ENCODE measurements at places on chromosomes 16 and 17. TPM values are rescaled to one million over a fixed set of nuclear protein-coding genes. Genes with fewer than 3 reads are reported as not detected.
A peak's percentile ranks its signal among the peaks of the same experiment; 100 is the strongest.

The DHRS7C gene
- not detected for total RNA-seq

The SOX8 gene
- total RNA-seq: under 0.01 TPM

The SPECC1 gene
- 30.9 TPM for total RNA-seq

The KRTAP16-1 gene
- not detected for total RNA-seq

- no peaks in the 10 kb centered on the region for H3K36me3 ChIP-seq
- H3K27me3 ChIP-seq: no peaks in the 10 kb centered on the region
- no peak overlapping the region for H3K4me3 ChIP-seq
- H3K4me1 ChIP-seq: no peaks in the 10 kb centered on the region
These were observed 58.3 kb downstream of the NTN1 start for GRCh38 chr17:9079461-9080103.

DNA sequence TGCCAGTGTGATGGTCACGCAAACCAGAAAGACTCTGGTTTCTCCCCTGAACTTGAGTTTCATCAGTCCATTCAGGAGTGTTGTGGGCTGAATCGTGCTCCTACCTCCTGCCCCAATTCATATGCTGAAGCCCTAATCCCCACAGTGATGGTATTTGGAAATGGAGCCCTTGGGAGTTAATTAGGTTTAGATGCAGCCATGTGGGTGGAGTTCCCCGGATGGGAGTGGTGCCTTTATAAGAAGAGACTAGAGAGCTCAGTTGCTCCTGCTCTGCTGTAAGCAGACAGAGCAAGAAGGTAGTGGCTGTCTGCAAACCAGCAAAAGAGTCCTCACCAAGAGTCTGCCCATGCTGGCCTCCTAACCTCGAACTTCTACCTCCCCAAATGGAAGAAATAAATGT lies 160.3 kb upstream of the DYNLRB2 start:
- H3K36me3 ChIP-seq: no peaks in the 10 kb centered on the region
- DNase-seq: no peak
- H3K4me1 ChIP-seq: no peaks in the 10 kb centered on the region

DNA sequence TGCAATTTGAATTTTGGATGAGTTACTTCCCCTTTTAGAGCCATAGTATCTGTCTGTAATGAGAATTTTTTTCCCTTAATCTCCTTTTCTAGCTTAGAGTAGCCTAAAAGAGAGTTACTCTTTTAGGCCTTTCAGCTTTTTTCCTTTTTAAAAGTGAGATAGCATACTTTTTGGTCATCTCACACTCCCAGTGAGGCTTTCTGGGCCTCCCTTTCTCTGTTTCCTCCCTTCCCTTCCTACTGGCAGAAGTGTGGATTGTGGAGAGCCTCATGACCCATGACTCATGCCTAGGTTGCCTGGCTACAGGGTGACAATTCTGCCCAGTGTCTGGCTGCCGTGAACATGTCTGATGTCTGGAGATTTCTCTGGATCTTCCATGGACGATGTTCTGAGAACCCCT lies 15.2 kb downstream of the KRT23 start:
- H3K27me3 ChIP-seq: no peaks in the 10 kb centered on the region
- no peaks in the 10 kb centered on the region for H3K36me3 ChIP-seq
- H3K4me3 ChIP-seq: no peak overlapping the region
- H3K27ac ChIP-seq: peak overlapping the region; percentile 60
- peaks cover 7% of the 10 kb centered on the region for H3K4me1 ChIP-seq

GRCh38 chr16:70381604-70382342 lies 35.1 kb downstream of the DDX19A start:
- no peaks in the 10 kb centered on the region for H3K27me3 ChIP-seq
- no peaks in the 10 kb centered on the region for H3K36me3 ChIP-seq
- no peak for DNase-seq

- H3K27me3 ChIP-seq: no peaks in the 10 kb centered on the region
- no peaks in the 10 kb centered on the region for H3K36me3 ChIP-seq
- peak; percentile 65 for DNase-seq
- peaks cover 19% of the 10 kb centered on the region for H3K4me1 ChIP-seq
- H3K4me3 ChIP-seq: no peak overlapping the region
- H3K27ac ChIP-seq: peak overlapping the region; percentile 72
These were observed 30.1 kb upstream of the GAA start for GRCh38 chr17:80071116-80071841.

- H3K27ac ChIP-seq: no peak overlapping the region
- H3K4me3 ChIP-seq: no peak overlapping the region
- no peaks in the 10 kb centered on the region for H3K4me1 ChIP-seq
These were observed 29.8 kb downstream of the LAT start for GRCh38 chr16:29014561-29015069.

GRCh38 chr16:88743693-88744576 lies 37.6 kb downstream of the CTU2 start:
- no peak overlapping the region for H3K27ac ChIP-seq
- H3K36me3 ChIP-seq: peaks cover 37% of the 10 kb centered on the region
- no peak overlapping the region for H3K4me3 ChIP-seq
- H3K27me3 ChIP-seq: no peaks in the 10 kb centered on the region
- peak; percentile 71 for DNase-seq

GRCh38 chr17:6524520-6524919 lies 31.8 kb downstream of the PITPNM3 start:
- no peaks in the 10 kb centered on the region for H3K27me3 ChIP-seq
- H3K4me3 ChIP-seq: no peak overlapping the region
- peaks cover 3% of the 10 kb centered on the region for H3K4me1 ChIP-seq
- no peak overlapping the region for H3K27ac ChIP-seq
- peak; percentile 40 for DNase-seq

GRCh38 chr16:29139261-29139802 lies 154.5 kb downstream of the LAT start:
- H3K4me3 ChIP-seq: no peak overlapping the region
- H3K4me1 ChIP-seq: no peaks in the 10 kb centered on the region
- DNase-seq: no peak
- H3K27me3 ChIP-seq: no peaks in the 10 kb centered on the region
- H3K36me3 ChIP-seq: no peaks in the 10 kb centered on the region
- H3K27ac ChIP-seq: no peak overlapping the region

DNA sequence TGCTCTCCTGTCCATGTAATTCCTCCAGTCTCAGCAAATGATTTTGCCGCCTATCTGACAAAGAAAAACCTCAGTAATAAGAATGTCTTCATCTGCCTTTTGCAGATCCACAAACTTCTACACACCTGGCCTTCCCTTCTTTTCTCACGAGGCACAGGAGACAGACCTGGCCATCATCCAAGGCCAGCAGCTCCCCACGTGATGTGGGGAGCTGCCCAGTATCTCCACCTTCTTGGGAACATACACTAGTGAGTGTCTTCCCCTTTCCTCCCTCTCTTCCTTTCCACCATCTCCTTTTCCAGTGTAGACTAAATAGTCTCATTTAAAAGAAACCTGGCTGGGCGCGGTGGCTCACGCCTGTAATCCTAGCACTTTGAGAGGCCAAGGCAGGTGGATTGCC lies 274.4 kb downstream of the CEP112 start:
- no peaks in the 10 kb centered on the region for H3K36me3 ChIP-seq
- no peaks in the 10 kb centered on the region for H3K27me3 ChIP-seq
- DNase-seq: no peak
- no peak overlapping the region for H3K27ac ChIP-seq
- no peak overlapping the region for H3K4me3 ChIP-seq

GRCh38 chr17:11705111-11705510 lies 106.8 kb downstream of the DNAH9 start:
- H3K27ac ChIP-seq: no peak overlapping the region
- no peak for DNase-seq
- H3K36me3 ChIP-seq: no peaks in the 10 kb centered on the region
- no peaks in the 10 kb centered on the region for H3K27me3 ChIP-seq
- H3K4me3 ChIP-seq: no peak overlapping the region

DNA sequence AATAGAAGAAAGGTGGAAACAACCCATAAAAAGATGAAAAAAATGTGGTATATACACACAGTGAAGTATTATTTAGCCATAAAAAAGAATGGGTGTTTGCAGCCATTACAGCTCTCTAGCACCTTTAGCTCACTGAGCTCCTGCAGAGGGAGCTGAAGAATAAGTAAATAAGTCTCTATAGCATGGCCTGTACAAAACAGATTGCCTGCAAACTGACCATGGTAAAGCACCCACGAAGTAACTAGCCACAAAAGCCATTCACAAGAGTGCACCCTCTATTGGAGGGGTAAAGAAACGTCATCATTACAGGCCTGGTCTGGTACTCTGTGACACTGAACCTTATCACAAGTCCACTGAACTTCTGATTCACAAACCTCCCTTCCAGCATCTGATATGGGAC lies 76.3 kb downstream of the USP32 start:
- no peaks in the 10 kb centered on the region for H3K4me1 ChIP-seq
- DNase-seq: no peak
- H3K27me3 ChIP-seq: no peaks in the 10 kb centered on the region
- H3K27ac ChIP-seq: no peak overlapping the region
- H3K4me3 ChIP-seq: no peak overlapping the region

GRCh38 chr17:52027081-52027480 lies 131.4 kb downstream of the CA10 start:
- H3K4me3 ChIP-seq: no peak overlapping the region
- no peaks in the 10 kb centered on the region for H3K4me1 ChIP-seq
- no peaks in the 10 kb centered on the region for H3K27me3 ChIP-seq
- H3K36me3 ChIP-seq: no peaks in the 10 kb centered on the region

GRCh38 chr16:6636457-6636856 lies 696.2 kb upstream of the RBFOX1 start:
- no peak overlapping the region for H3K4me3 ChIP-seq
- H3K36me3 ChIP-seq: no peaks in the 10 kb centered on the region

DNA sequence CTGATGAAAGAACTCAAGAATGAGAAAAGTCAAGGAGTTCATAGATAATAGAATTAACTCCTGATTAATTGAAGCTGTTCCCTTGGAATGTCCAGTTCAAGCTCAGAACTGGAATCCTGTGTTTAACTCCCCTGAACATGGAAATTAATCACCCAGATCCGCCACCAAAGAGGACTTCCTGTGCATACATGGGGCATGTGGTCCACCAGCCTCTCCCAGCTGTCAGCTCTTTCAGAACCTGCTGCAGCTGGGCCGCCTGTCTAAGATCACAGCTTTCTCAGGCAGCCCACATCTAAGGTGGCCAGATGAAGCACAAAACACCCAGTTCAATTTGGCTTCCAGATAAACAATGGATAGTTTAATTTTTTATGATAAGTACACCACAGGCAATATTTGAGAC lies 203.7 kb upstream of the COX10 start:
- no peaks in the 10 kb centered on the region for H3K36me3 ChIP-seq
- DNase-seq: no peak
- H3K27ac ChIP-seq: no peak overlapping the region
- H3K4me3 ChIP-seq: no peak overlapping the region
- H3K4me1 ChIP-seq: no peaks in the 10 kb centered on the region
- no peaks in the 10 kb centered on the region for H3K27me3 ChIP-seq

DNA sequence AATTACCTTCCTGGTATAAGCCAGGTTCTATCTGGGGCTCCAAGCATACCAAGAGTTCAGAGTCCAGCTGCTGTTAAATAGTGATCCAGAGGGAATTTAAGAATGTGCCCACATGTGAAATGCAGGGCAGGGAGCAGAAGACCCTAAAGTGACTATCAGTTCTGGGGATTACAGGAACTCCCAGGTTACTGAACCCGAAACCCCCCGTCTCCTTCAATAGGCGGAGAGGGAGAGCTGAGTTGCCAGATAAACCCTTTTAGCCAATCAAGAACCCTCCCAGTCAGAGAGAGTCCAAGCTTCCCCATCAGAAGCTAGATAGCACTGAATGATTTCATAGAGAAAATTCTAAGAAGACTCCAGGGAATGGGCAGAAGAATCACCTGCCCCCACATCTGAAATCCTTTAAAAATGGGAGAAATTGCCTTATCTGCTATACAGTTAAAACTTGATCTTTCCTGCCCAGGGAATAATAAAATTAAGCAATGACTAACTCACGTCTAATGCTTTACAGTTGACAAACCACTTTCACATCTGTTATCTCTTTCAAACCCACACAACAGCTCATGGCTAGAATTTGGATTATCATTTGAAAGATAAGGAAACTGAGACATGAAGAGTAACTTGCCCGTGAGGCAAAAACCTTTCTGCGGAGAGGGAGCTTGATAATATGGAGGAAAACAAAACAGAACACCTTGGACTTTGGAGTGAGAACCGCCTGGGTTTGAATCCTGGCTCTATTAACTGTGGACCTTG lies 10.2 kb downstream of the NOG start:
- H3K27me3 ChIP-seq: no peaks in the 10 kb centered on the region
- H3K36me3 ChIP-seq: no peaks in the 10 kb centered on the region
- DNase-seq: no peak
- no peak overlapping the region for H3K27ac ChIP-seq
- no peaks in the 10 kb centered on the region for H3K4me1 ChIP-seq

- H3K27ac ChIP-seq: no peak overlapping the region
- no peaks in the 10 kb centered on the region for H3K27me3 ChIP-seq
- peaks cover 4% of the 10 kb centered on the region for H3K4me1 ChIP-seq
These were observed 5.5 kb upstream of the MED11 start for GRCh38 chr17:4725646-4726310.

DNA sequence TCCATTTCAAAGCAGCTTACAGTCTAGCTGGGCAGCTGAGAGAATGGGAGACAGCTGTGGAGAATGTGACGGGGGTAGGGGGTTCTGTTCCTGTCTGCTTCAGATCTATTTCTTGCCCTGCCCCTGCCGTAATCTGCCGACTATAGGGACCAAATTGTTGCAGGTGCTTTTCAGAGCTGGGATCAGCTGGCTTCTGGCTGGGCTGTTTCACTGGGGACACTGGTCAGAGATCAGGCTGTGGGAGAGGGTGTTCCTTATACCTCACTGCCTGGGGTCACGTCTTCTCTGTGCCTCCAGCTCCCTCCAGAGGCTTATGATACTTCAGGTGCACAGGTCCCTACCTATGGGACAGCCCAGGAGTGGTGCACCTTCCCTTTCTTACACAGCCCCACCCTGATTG lies 514.9 kb upstream of the GOT2 start:
- H3K36me3 ChIP-seq: no peaks in the 10 kb centered on the region
- no peak overlapping the region for H3K27ac ChIP-seq
- H3K4me3 ChIP-seq: no peak overlapping the region
- DNase-seq: no peak

DNA sequence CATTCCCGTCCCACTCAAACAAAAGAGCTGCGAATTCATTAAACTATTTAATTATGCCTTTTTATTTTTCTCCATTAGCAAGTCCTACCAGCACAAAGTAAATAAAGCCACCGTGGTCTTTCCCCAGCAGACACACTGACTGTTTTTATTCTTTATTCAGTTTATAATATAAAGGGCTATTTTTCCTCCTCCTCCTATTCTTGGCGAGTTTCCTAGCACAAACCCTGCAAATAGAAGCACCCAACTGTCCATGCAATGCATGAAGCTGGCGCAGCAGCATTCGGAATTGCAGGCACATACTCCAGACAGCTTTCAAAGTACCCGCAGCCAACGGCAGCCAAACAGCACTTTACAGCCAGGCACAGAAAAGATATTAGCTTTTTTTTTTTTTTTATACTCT lies 583.4 kb upstream of the PSMD7 start:
- no peak for DNase-seq
- H3K36me3 ChIP-seq: no peaks in the 10 kb centered on the region
- no peak overlapping the region for H3K4me3 ChIP-seq

All from fibroblast of lung (primary cell).